CD4-positive, alpha-beta memory T cell (primary cell): ENCODE measurements at places on chromosomes 3 and 15.

GRCh38 chr3:104612218-104612617 is 754.5 kb upstream of the ALCAM start:
- DNase-seq: no peak

DNA sequence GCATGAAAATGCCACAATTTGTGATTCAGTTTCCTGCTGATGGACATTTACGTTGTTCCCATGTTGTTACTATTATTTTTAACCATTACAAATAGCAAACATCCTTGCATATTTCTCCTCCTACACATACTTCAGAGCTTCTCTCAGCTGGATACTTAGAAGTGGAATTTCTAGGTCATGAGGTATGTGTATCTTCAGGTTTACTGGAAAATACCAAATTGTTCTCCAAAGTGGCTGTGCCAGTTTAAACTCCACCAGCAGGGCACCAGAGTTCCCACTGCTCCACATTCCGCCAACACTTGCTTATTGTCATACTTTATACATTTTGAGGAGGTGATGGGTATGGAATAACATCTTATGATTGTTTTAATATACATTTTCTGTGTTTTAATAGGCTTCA is 45.7 kb downstream of the PRR23E start:
- DNase-seq: no peak

DNA sequence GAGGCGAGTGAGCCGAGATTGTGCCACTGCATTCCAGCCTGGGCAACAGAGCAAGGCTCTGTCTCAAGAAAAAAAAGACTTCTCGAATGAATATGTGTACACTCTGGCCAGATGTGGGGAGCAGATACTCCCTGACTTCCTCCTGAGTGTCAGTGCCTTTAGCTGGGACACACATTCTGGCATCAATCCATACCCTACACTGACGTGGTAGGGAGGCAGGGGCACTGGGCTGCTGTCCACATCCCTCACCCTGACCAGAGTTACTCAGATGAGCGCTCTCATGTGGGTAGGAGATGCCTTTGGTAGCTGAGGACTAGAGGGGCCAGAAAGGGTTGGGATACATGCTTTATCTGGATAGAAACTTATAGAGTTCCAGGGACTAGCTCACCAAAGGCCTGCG is 15.6 kb downstream of the LIMD1 start:
- no peak for DNase-seq

DNA sequence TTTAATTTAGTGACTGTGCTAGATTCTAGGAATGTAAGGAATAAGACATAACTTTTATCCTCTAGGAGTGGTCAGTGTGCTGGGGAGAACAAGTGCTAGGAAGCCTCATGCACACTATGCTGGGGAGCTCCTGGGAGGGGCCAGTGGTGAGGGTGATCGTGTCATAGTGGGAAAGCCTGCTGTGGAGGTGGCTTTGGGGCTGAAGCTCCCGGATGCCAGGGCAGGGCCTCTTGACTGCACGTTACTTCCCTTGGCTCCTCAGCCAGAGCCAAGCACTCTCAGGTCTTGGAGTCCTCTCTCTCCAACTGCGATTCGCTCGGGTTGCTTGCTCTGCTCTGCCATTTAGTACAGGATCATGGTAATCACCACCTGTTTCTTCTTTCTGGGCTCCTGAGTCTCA is 33.6 kb downstream of the SQOR start:
- no peak for DNase-seq

DNA sequence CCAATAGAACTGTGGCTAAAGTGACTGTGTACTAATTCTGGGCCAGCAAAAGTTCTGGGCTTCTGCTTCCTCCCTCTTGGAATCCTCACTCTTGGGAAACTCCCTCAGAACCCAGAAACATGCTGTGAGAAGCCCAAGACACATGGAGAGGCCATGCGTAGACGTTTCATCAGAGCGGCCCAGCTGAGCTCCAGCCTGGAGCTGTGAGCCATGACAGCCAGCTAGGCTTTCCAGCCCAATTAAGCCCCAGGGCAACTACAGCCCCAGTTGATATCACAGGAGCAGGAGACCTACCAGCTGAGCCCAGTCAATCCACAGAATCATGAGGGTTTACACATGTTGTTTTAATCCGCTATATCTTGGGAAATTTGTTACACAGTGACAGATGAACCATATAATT is 43.6 kb upstream of the CNOT10 start:
- no peak for DNase-seq

GRCh38 chr3:154778057-154778456 is 302.1 kb upstream of the MME start:
- DNase-seq: no peak

- no peak for DNase-seq
Measured at GRCh38 chr3:49255718-49256511, 21.1 kb downstream of the C3orf62 start.

DNA sequence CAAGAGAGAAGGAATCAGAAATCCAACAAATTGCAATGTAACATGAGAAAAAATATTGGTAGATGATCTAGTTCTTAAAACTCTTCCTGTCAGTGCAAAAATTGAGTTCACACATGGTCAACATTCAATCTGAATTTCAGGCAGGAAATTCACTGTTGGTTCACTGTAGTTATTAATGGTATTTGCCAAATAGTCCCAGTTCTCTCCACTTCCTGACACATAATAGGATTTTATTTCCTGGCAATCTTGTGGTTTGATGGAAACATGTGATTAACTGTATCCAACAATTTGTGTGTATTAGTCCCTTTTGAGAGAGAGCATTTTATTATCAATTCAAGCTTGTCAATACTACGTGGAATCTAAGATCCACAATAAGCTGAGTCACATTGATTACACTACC is 1103.1 kb downstream of the ROBO2 start:
- DNase-seq: no peak

GRCh38 chr3:46087871-46088270 is 60.6 kb upstream of the XCR1 start:
- DNase-seq: no peak

GRCh38 chr15:68301301-68301700 is 23.8 kb downstream of the FEM1B start:
- no peak for DNase-seq

DNA sequence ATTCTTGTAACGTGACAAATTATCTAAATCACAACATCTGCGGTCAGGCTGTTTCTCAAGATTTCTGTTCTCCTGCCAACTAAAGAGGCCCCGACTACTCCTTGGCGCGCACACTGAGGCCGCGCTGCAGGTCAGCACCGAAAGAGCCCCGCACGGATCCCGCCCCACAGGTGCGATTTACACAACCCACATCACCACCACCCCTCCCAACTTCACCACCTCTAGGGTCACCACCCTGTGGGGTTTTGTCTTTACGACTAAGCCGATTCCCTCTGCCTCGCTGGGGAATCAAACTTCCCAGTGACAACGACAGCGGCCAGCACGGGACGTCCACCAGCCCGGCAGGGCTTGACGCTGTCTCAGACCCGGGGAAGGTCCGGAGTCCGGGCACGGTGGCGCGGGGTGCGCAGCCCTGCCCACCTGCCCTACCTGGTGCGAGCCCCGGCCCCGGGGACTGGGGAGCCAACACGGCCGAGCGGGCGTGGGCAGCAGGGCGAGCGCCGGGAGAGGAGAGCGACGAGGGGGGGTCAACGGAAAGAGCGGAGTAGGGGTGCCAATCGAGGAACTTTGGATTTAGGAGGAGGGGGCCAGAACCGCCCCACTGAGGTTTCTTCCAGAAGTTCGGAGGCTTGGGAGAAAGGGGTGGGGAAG is 764 bp downstream of the UACA start:
- peak; percentile 1 for DNase-seq

DNA sequence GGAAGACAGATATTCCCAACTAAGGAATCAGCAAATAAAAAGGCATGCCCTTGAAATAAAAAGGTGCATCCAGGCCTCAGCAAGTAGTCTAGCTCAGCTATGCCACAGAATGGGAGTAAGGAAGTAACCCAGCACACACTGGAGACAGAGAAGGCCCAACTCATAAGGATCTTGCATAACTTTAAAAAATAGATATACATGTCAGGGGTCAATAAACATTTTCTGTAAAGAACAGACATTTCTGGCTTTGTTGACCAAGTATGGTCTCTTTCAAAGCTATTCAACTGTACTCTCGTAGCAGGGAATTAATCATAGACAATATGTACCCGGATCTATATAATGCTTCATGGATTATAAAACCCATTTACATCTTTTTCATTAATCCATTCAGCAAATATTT is 449.3 kb downstream of the TAFA4 start:
- no peak for DNase-seq

DNA sequence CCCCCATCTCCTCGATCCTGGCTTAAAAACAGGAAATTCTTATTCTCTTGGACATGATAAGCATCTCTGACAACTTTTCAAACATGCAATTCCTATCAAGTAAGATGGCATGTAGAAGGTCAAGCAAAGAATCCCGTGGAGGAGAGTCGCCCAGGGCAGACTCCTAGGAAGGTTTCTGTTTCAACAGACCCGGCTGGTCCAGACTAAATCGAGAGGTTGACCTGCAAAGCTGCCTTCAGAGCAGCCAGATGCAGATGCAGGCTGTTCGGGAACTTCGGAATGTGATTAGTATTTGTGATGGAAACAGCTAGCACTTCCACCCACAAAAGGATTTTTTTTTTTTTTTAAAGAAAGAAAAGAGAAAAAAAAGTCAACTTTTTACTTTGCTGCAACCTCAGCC is 216.8 kb downstream of the NR1D2 start:
- no peak for DNase-seq

DNA sequence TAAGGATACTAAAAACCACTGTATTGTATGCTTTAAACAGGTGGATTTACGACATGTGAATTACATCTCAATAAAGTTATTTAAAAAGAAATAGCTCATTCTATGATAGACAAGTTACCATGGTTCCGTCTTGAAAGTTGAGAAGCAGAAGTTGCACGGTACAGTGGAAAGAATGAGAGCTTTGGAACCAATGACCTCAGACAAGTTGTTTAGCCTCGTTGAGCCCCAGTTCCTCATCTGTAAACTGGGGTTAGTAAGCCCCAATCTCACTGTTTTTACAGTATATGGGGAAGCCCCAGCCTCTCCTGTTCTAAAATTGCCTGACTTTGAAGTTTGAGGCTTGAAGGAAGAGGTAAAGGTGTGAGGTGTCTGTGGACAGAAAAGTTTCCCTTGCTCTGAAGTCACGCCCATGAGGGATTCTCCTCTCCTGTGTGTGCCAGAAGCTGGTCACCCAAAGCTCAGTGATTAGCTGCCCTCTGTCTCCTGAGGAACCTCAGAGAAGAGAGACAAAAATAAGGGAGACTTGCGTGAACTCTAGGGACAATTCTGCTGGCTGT is 10.0 kb downstream of the CRYGS start:
- peak; percentile 63 for DNase-seq

DNA sequence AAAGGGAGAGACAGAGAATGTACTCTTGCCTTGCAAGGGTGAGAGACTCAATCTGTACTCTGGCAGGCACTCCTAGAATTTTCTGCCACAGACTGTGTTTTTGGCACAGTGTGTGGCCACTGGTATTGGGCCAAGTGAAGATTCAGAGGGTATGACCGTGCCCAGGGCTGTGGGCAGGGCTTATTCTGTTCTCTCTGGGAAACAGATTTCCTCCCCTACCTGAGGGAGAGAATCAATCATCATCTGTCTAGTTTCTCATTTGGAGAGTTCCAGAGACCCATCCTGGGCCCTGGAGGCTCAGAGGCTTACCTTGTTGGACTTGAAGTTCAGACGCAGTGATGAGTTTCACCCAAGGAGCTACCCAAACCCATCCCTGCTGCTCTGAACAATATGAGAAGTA is 28.2 kb downstream of the CSTA start:
- DNase-seq: no peak

DNA sequence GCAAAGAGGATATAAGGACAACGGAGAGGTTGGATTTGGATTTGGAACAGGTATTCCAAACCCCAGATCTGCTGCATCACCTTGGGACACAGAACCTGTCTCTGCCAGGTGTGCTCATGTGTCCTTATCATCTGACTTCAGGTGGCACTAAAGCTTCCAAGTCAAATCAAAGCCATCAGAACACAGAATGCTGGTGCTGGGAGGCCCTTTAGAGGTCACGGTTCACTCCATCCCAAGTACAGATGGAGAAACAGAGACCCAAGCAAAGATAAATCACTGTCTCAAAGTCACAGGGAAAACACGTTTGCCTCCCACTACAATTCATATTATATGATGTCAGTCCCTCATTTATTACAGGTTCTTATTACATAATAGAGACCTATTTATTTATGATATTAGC is 72.8 kb downstream of the HES1 start:
- no peak for DNase-seq

- no peak for DNase-seq
Measured at GRCh38 chr3:196141052-196141865, 59.4 kb upstream of the TFRC start.

DNA sequence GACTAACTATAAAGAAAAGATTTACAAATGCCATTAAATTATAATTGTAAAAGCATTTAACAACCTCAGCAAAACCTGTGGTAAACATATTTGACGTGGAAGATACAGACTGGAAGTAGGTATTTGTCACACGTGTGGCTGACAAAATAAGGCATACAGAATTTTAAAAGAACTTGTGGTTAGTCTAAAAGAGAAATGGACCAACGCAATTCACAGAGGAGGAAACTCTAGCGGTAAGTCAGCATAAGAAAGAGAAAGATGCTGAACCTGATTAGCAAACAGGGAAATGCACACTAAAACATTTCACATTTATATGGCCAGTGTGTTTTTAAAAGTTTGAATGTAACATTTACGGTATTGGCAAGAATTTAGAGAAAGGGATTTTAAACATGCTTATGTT is 35.3 kb downstream of the KCNH8 start:
- no peak for DNase-seq

- DNase-seq: no peak
Measured at GRCh38 chr3:111229301-111229700, 157.7 kb downstream of the NECTIN3 start.

DNA sequence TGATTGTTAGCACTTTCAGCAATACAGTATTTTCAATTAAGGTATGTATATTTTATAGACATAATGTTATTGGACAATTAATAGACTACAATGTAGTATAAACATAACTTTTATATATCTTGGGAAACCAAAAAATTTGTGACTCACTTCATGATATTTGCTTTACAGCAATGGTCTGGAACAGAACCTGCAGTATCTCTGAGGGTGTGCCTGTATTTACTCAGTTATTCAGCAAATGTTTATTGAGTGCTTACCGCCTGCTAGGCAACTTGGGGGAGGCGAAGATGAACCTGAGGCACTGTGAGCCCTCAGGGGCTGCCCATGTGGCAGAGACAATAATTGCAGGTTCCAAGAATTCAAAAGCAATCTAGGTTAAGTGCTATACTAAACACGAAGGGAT is 144.8 kb downstream of the GABRB3 start:
- DNase-seq: no peak

GRCh38 chr15:27747997-27748396 is 351.1 kb downstream of the OCA2 start:
- no peak for DNase-seq

DNA sequence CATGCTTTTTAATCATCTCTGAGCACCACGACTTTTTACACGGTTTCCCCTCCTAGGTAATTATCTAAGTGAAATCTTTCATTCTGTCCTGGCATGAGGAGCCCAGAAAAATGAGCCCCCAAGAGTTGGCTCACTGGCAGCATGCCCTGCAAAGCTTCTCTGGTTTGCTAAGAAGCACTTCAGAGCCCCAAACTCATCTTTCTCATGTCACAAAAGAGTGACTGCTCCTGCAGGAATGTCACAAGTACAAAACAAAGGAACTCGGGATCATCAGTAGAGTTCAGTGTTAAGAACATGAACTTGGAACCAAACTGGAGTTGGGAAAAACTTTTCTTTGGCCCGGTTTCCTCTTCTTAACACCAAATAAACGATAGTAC is 123.9 kb downstream of the FOXB1 start:
- no peak for DNase-seq
